ENCODE measurements at places on chromosomes 13 and 19.

DNA sequence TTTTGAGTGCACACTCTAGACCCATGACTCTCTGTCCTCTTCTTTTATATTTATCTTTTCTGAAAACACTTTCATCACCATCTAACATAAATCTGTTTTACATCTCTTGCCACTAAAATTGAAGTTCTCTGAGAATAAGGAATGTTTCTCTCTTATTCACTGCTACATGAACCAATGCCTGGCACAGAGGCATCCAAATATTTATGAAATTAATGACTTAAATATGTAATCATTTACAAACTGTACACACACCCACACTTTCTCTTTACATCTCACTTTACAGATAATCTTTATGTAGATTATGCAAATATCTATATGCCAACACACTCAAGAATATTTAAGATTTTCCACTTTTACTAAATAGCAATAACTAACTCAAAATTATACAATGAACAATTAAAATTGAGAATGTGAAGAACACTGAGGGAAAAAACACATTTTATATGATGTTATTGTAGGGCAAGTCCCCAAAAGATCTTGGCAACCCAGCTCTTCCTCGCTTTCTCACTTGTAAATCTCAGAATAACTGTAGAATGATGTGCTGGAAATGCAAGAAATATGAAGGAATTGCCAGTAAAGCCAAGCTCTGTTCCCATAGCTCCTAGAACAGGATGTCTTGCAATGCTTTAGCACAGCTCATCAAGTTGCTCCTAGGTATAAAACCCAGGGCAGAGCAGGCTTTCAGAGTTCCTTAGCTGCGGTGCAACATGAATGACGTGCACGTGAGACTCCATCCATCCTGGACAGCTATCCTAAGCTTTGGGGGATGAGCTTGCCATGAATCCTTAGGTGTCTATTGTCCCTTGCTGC lies 50.7 kb downstream of the UGGT2 start:
- DNase-seq = no peak

DNA sequence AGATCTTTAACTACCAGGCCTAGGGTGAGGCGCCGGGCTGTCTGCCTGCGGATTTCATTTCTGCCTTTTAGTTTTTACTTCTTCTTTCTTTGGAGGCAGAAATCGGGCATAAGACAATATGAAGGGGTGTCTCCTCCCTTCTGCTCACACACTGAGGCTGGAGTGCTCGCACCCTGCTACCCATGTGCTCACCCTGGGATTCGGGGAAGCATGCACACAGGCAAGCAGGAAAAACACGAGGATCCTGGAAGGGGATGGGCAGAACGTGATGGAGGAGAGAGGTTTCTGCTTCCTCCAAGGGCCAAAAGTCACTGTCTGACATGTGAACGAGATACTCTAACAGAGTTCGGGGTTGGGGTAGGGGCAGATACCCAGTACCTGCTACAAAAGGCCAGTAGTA lies 28.4 kb downstream of the ZNF823 start:
- DNase-seq = no peak

- no peak for DNase-seq
Observed at GRCh38 chr13:85313761-85314503, 485.3 kb downstream of the SLITRK6 start.

DNA sequence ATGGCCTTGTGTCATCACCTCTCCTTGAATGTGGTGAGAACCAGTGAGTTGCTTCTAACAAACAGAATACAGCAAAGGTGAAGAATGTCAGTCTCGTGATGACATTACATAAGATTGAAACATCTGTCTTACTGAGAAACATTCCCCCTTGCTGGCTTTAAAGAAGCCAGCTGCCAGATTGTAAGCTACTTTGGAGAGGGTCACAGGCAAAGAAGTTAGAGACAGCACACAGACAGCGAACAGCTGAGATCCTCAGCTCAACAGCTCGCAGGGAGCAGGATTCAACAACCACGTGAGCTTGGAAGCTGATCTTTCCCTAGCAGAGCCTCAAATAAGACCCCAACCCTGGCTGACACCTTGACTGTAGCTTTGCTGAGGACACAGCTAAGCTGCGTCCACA lies 367.9 kb downstream of the LIG4 start:
- no peak for DNase-seq

- DNase-seq = peak; percentile 13
Observed at GRCh38 chr13:29858667-29859066, 8.2 kb upstream of the UBL3 start.

GRCh38 chr13:71759651-71760511 lies 107.1 kb downstream of the DACH1 start:
- DNase-seq = no peak

DNA sequence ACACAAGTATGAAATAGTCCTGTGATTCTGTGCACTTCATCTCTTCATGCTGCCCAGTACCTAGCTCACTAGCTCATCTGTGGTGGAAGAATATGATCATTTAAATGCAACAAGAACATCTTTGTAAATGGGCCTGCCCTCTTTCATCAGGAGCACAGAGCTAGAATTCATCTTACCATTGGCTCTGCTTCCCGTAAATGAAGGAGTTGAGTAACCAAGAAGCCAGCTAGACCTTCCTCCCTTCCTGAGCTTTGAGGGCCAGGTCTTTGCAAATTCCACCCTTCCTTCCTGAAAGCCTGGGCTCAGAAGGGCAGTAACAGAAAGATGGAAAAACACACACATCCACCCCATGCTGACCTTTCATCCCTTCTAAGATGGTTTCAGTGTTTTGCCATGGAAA lies 82.0 kb downstream of the FRY start:
- DNase-seq = no peak

- DNase-seq = no peak
Observed at GRCh38 chr13:97188207-97188606, 33.9 kb upstream of the MBNL2 start.

GRCh38 chr13:110014719-110015118 lies 228.3 kb upstream of the IRS2 start:
- no peak for DNase-seq

GRCh38 chr13:43306372-43306771 lies 283.0 kb downstream of the DNAJC15 start:
- DNase-seq = no peak

GRCh38 chr13:81987159-81987558 lies 1646.2 kb upstream of the SPRY2 start:
- DNase-seq = no peak

GRCh38 chr19:20162821-20163220 lies 4.2 kb upstream of the ZNF486 start:
- no peak for DNase-seq

DNA sequence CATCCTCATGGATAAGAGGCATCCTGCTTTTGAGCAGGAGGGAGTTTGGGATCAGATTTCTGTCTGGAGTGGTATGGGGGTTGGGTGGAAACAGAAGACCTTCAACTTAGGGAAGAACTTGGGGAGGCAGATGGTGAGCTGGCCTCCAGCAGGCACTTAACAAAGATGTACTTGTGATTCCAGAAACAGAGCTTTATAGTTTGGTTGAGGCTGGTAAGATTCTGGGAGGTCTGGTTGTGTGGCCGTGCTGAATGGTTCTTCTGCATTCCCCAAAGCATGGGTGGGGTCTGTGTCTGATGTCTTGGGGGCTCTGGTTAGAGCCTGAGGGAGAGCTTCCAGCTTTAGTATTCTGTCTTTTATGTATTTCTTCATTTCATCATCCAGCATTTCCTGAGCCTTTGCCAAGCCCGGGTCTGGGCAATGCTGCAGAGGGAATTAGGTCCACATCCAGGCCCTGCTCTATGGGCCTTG lies 4.8 kb downstream of the MEGF8 start:
- no peak for DNase-seq

DNA sequence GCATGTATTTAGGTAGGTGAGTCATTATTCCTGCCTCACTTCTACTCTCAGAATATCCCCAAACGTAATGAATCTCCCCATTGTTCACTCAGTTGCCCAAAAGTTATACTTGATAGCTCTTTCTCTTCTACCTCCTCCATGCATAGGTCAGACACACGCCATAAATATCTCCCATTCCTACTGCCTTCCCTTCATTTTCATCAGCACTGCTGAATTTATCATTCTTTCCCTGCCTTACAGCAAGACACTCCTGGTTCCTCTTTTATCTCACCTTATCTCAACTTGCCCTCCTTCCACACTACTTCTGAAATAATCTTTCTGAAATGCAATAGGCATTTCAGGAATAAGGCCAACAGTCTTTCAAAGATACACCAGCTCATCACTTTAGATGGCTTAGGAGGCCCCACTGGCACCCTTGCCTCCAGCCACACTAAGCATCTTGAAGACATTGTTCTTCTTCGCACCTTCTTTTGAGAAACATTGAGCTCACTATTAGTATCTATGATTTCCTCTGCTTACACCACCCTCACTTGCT lies 333.9 kb downstream of the MYO16 start:
- no peak for DNase-seq

- no peak for DNase-seq
Observed at GRCh38 chr13:27200413-27201070, 28.9 kb upstream of the USP12 start.

DNA sequence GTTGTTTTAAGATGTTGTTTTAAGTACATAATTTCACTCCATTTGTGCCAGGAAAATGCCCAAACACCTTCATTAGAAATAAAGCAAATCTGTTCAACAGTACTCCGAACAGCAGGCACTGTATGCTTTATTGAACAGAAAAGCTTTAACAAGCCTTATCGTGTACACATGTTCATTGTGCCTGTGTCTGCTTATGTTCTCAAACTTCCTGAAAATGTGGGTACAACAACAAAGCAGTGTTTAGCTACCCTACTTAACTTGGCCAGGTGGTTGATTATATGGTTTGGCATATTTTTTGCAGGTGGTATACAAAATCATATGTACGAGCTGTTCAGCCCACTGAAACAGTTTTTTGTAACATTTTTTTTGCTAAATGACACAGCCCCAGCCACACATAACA lies 718.0 kb downstream of the DACH1 start:
- no peak for DNase-seq

DNA sequence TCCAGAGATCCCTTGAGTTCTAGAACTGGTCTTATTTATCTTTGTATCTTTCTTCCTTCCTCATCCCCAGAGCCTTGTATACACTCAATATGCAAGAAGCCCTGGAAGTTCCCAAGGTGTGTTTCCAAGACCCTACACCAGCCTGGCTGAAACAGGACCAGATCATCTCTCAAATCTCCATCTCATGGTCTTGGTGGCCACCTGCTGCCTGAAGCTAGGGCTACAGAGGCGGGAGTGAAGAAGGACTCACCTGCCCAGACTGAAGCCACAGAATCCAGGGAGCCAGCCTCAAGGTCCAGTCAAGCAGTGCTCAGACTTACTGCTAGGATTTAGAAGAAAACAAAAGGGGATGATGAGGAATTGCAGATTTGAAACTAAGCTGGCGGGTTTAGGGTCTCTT lies 6.1 kb upstream of the CYSLTR2 start:
- no peak for DNase-seq

GRCh38 chr13:64723724-64724123 lies 2506.4 kb downstream of the PCDH9 start:
- no peak for DNase-seq

- DNase-seq = no peak
Observed at GRCh38 chr13:33639626-33640080, 178.3 kb upstream of the RFC3 start.

DNA sequence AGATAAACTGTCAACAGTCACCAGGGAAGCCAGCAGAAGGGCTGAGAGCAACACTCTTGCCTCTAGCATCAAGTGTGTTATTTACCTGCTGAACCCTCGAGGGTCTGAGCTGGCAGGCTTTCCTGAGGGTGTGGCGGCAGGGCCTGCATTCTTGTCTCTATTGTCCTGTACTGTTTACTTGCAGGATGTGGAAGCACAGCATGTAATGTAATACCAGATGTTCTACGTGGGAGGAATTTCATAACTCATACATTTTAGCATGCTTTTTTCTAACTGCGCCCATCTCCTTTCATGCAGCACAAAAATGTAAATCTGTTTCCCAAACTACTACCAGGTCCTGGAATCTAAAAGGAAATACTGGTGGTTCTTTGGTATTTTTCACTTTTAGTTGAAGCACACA lies 153.1 kb downstream of the RGCC start:
- DNase-seq = no peak

DNA sequence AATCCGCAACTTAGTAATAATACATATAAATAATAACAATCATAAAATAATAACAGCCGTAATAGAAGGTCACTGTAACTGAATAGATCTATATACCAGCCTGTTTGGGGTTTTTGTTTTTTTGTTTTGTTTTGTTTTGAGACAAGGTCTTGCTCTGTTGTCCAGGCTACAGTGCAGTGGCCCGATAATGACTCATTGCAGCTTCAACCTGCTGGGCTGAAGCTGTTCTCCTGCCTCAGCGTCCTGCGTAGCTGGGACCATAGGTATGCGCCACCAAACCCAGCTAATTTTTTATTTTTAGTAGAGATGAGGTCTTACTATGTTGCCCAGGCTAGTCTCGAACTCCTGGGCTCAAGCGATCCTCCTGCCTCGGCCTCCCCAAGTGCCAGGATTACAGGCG lies 950 bp downstream of the IGSF23 start:
- DNase-seq = no peak

DNA sequence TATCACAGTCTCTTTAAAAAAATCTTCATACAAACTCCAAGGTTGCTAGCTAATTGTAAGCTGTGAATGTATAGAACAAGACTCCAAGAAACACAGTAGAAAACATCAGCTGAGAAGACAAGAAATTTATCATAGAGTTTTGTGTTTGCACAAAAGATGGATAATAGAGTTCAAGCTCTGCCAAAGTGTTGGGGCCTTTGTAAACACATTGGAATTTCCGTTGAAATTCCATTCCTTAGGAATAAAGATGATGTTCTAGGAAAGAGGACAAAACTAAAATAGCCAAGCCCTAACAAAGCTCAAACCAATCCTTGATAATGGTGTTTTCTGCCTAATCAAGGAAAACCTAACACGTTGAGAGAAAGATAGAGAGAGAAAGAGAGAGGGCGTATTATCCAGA lies 20.6 kb downstream of the LRRC63 start:
- DNase-seq = no peak

DNA sequence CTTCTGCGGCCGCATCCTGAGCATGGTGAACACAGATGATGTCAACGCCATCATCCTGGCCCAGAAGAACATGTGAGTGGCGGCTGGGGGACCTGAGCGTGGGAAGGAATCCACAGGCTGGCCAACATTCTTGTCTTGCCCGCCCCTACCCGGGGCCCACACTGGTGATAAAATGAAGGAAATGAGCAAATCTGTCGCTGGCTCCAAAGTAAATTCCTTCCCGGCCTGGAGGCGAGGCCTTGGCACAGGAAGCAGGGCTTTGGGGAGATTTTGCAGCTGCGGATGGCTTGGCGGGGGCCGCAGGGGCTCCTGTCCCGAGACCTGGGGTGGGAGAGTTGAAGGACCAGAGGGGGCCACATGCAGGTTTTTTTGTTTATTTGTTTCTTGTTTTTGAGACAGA lies 4.4 kb downstream of the KXD1 start:
- DNase-seq = no peak

- DNase-seq = peak; percentile 4
Observed at GRCh38 chr19:43468354-43469159, 3.1 kb upstream of the LYPD3 start.

DNA sequence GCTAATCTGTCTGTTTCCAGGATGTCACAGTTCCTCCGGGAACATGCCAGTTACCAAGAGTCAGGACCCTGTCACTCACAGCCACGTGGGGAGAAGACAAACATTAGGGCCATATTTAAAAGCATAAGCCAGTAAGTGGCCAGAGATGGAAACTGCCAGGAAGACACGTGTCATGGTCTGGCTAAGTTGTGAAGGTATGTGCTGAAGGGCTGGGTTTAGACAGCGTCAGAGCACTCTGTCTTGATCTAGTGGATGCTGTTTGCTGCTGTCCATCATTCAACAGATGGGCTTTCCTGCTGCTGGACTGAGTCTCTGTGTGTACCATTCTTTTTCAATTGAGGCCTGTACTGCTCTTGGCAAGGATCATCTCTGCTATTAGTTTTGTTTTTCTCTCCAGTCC lies 128.6 kb downstream of the HS6ST3 start:
- no peak for DNase-seq

Data from CD4-positive, alpha-beta T cell treated with Interleukin-2 at 100 ng/mL for 4 hours (primary cell).